Hippocampal formation (tissue), 2 donors: ENCODE measurements at places on chromosomes 2 and 18.

DNA sequence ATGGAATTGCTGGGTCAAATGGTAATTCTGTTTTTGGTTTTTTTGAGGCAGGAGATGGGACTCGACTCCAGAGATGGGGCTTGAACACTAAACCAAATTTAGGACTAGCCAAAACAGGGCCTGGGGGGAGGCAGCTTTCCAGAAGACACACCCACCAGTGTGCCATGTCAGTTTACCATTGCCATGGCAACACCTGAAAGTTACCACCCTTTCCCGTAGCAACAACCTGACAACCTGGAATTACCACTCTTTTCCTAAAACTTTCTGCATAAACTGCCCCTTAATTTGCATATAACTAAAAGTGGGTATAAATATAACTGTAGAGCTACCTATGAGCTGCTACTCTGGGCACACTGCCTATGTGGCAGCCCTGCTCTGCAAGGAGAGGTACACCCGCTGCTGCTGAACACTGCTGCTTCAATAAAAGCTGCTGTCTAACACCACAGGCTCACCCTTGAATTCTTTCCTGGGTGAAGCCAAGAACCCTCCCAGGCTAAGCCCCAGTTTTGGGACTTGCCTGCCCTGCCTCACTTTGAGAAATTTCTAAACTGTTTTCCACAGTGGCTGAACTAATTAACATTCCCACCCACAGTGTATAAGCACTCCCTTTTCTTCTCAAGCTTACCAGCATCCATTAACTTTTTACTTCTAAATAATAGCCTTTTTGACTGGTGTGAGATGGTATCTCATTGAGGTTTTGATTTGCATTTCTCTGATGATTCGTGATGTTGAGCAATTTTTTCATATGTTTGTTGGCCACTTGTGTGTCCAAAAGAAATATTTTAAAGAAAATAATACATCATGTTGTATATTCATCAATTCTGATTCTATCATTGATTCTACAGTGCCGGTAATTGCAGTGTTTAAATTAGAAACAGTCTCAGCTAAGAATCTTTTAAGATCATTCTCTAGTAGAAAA lies 10.6 kb downstream of the CDK15 start:
- DNase-seq: no peak

- DNase-seq: no peak
Measured at GRCh38 chr2:7902251-7902765, 779.5 kb upstream of the ID2 start.

GRCh38 chr18:75261430-75262223 lies 51.0 kb downstream of the TSHZ1 start:
- DNase-seq: no peak

DNA sequence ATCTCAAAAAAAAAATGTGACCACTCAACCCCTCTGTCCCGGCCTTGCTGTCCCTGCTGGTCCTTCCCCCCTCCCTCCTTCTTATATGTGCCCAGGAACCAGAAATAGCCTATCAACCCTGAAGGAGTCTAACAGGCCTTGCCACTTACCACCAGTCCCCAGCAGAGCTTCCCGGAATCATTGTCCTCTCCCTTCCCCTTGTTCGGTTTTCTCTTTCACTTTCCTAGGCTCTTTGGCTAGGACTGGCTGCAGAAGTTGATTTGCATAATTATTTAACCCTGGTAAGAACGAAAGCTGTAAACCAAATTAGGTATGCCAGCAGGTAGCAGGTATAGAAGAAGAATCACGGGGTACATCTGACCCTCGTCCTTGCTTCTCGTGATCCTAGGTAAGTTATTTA lies 72.6 kb upstream of the ZNF532 start:
- no peak for DNase-seq

- DNase-seq: no peak
Measured at GRCh38 chr2:73238149-73238548, 4.0 kb downstream of the CCT7 start.

DNA sequence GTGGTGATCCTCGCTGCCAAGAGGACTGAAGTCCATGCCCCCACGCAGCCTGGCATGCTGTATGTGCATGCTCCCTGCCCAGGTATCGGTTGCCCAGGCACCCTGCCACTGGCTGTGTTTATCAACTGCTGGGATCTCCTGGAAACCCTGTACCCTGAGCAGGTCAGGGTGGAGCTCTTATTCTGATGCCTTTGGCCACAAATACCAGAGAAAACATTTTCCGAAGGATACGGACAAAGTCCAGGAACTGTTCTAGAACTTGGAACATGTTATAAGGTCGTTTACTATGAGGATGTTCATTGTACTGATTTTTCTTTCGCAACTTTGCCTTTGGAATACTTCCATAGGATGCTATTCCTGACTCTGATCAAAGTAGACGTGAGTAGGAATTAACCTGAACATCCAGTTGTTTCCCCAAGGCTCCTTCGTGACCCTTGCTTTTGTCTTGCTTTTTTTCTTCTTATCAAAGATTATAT lies 55.2 kb downstream of the TMEM17 start:
- DNase-seq: no peak

DNA sequence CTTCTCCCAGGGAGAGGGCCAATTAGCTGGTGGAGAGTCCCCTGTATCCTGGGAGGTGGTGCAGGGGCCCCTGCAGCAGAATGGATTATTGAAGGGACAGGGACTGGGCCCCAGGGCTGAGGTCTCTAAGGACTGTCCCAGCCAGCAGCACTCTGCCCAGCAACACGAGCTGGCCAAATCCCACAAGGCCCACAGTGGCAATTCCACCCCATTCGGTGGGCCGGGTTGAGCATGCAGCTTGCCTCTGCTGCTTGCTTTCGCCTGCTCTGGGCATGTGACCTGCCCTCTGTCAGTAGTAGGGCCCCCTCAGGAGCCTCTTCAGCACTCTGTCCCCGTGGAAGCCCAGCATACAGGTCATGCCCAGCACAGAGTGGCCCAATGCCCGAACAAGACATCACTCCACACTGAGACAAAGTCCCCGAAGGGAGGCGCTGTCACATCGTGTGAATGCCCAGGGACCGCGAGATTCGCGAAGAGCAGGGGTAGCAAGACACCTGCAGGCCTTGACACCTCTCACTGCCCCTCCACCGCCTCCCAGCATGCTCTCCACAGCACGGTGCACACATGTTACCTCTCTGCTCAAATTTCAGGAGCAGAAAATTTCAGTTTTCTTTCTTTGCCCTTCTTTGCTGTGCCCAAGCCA lies 65.4 kb downstream of the CRACDL start:
- DNase-seq: no peak

- no peak for DNase-seq
Measured at GRCh38 chr2:133177196-133177595, 391.1 kb downstream of the NCKAP5 start.

GRCh38 chr2:137056704-137057103 lies 291.4 kb downstream of the THSD7B start:
- DNase-seq: no peak
